ENCODE measurements at places on chromosomes 12 and 14. TPM values are rescaled to one million over a fixed set of nuclear protein-coding genes. Genes with fewer than 3 reads are reported as not detected.

The SRRM4 gene
- 59.9 TPM for total RNA-seq

The EPS8 gene
- total RNA-seq = 29.4 TPM

The BLOC1S1 gene
- total RNA-seq = 98.8 TPM

The DAO gene
- 0.82 TPM for total RNA-seq

The COPZ1 gene
- total RNA-seq = 78.9 TPM

The GPR132 gene
- 1.7 TPM for total RNA-seq

The P2RX7 gene
- 85.4 TPM for total RNA-seq

The ACVR1B gene
- 82.2 TPM for total RNA-seq

The CAND1 gene
- 148 TPM for total RNA-seq

The RTL1 gene
- total RNA-seq = not detected

The GNG2 gene
- total RNA-seq = 106 TPM

The COX8C gene
- total RNA-seq = not detected

The FGF23 gene
- not detected for total RNA-seq

The PRB2 gene
- 4.2 TPM for total RNA-seq

- no peak for DNase-seq
These were observed 2.2 kb upstream of the NFKBIA start for GRCh38 chr14:35406506-35407305.

GRCh38 chr12:117101953-117102799, 3.0 kb upstream of the TESC start:
- DNase-seq = no peak

DNA sequence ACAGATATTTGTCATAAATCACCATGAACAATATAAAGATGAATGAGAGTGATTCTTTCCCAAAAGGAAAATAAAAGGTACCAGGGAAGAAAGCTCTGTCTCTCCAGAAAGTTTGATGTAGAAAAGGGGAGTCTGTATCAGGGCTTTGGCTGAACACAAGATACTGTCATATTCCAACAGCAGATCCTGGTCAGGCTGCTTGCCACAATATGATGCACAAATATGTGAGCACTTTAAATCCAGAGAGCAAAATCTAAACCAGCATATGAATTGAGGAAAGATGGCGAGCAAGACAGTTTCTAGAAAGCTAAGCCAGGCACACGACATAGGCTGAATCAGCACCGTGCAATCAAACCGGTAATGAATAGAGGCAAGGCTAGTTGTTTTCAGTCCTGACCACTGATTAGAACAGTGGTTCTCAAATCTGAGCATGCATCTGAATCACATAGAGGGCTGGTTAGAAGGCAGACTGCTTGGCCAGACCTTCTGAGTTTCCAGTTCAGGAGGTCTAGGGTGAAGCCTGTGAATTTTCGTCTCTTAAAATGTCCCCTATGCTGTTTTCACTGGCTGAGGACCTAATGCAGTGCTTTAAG, 60.7 kb downstream of the PLCZ1 start:
- DNase-seq = no peak

- no peak for DNase-seq
These were observed 59.4 kb downstream of the HELB start for GRCh38 chr12:66361703-66362102.

- no peak for DNase-seq
These were observed 225.2 kb downstream of the CCER1 start for GRCh38 chr12:90729736-90730135.

DNA sequence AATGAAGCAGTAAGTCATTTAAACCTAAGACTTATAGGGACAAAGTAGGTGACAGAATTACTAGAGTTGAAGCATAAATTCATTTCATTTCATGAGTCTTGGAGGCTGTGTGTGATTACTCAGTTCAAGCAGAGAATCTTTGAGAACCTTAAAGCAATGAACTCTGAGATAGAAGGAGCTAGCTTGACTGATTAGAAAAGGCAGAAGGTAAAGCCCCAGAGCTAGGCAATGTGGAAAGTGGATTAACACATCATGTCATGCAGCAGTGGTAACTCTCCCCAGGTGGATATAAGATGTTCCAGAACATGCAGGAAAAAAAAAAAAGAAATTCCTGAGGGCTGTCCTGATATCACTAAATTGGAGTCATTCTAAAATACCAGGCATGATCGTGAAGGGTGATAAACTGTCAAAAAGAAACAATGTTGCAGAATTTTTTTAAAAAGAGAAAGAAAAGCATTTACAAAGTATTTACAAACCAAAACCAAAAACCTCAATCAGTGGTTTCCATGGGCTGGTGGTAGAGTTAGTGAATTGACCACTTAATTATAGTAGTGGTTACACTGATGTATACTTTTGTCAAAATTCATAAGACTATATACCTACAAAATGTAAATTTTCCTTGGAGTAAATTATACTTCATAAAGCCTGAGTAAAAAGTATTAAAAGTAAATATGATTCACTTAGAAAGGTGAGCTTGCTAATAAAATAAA, 12.7 kb upstream of the SLC16A7 start:
- DNase-seq = no peak

DNA sequence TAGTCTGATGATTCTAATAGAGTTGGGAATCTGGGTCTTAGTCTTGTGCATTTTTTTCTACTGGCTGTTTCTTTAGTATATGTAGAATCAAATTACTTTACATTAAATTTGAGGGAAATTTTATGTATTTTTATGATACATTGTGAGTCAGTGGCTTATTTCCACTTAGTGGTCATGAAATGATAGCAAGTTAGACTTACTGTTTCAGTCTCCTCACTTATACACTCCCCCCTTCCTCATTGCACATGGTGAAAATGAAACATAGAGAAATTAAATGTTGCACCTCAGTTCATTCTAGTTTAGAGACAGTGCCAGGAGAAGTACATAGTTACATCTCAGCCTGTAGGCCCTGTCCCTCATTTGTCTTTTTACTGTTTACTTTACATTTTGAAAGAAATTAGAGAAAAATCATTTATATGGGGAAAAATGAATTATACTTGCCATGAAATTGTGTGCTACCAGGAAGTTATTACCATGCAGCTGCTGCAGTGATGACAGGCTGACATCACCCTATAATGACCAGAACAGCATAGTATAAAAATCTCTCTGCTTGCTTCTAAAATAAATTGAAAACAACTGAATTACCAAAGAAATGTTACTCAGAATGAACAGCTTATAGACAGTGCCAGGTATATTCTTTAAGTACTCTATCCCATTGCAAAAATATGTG, 113.2 kb downstream of the TRMT5 start:
- no peak for DNase-seq

DNA sequence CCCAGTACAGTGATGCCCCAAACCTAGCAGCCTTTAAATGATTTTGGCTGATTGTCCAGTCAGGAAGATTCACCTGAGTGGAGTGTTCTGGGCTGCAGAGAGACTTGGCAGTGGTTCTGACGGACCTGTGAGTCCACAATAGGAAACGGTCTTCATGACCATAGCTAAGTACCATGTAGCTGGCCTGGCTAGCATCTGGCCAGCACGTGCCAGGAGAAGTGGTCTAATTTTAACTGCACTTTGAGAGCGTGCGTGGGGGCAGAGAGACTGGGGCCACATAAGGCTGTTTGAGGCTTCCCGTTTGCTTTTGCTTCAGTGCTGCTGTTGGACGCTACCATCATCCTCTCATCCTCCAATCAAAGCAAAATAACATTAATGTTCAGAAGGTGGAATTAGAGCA, 54.7 kb downstream of the PPM1A start:
- no peak for DNase-seq

DNA sequence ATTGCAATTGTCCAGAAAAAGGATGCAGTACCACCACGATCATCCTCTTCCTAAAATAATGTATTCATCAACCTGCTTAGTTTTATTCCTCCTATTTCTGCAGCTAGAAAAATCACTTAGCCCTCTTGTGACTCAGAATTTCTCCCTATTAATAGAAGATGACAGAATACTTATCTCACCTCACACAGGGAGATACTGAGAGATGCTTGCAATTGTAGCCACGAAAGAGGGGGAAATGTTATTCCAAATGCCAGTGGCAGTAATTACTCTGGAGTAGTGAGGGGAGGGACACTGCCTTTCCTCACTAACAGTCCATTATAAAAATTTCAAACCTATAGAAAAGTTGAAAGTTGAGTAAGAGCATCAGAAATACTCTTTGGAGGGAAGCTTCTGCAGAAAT, 11.8 kb upstream of the DUSP6 start:
- no peak for DNase-seq

DNA sequence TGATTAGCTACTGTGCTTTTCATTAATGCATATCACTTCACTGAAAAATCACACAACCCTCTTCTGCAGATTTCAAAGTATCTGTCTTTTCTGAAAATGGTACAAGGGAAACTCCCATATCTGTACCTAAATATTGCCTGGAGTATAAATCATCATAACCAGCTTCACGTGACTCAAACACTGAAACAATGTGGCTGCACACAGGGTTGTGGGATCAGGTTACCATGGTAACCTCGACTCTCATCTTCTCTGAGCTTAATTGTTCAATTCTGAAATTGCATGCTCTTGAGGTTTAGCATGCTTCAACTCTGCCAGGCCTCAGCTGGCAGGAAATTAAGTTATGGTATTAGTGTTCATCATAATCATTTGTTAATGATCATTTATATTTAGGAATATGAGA, 77.5 kb upstream of the CPSF6 start:
- DNase-seq = no peak

- peak; percentile 38 for DNase-seq
These were observed 16.8 kb upstream of the KRT80 start for GRCh38 chr12:52208424-52209165.

DNA sequence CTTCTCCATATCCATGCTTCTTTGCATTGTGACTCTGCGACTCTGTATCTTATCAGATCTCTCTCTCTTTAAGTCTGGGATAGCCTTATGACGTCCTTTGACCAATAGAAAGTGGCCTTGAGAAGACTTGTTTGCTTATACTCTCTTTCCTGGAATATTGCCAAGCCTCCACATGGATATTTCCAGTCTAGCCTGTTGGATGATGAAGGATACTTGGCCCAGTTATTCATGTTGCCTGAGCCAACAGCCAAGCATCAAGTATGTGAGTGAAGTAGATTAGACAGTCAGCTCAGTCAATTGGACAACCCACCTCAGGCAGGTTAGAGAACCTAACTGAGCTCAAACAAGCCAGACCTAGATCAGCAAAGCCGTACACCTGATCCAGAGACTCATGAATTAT, 864.2 kb upstream of the MGAT4C start:
- no peak for DNase-seq

- no peak for DNase-seq
These were observed 887.0 kb downstream of the TMTC2 start for GRCh38 chr12:83573671-83574070.

DNA sequence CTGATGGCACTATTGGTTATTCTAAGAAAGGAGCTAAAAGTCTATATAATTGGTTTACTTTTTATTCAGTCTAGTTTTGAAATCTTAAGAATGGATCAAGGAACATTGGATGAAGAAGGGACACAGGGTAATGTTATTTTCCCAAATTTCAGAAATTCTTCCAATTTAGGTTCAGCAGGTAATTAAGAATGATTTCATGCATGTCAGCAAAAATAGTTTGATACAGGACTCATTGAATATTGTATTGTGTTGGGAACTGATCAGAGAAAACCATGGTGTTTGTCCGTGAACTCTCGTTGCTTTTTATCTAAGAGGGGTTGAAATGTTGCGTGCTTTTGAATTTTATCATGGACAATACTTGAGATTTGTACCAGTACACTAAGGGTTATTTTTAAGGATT, 58.6 kb downstream of the PDE3A start:
- DNase-seq = no peak

GRCh38 chr12:77218278-77218677, 152.9 kb upstream of the E2F7 start:
- no peak for DNase-seq

GRCh38 chr14:75446447-75446846, 18.6 kb downstream of the JDP2 start:
- no peak for DNase-seq

- no peak for DNase-seq
These were observed 72.6 kb downstream of the LRP6 start for GRCh38 chr12:12194206-12194605.

DNA sequence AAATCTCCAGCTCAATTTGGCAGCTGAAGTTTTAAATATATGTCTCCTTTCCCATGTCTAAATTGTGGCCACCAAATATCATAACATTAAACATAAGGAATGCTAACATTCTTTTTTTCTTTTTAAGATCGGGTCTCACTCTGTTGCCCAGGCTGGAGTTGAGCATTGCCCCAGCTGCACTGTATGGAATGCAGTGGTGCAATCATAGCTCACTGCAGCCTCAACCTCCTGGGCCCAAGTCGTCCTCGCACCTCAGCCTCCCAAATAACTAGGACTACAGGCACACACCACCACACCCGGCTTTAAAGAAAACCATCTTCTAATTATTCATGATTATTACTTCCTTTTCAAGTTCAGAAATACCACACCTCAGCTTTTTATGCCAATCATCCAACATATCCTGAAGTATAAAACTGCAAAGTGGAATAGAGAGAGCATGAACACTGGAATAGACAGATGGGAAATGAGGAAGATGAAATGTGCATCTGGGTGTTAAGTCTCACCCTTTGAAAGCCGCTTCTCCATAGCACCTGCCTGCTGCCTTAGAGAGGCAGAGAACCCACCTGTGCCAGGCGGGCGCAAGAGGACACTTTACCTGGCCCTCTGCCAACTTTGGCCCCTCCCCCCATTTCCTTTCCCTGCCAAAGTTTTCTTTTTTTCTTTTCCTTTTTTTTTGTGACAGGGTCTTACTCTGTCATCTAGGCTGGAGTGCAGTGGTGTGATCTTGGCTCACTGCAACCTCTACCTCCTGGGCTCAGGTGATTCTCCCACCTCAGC, 2.8 kb upstream of the EML1 start:
- DNase-seq = no peak

GRCh38 chr14:75494896-75495295, 27.4 kb upstream of the BATF start:
- DNase-seq = no peak

- DNase-seq = no peak
These were observed 1.3 kb upstream of the SETD1B start for GRCh38 chr12:121802485-121802842.

DNA sequence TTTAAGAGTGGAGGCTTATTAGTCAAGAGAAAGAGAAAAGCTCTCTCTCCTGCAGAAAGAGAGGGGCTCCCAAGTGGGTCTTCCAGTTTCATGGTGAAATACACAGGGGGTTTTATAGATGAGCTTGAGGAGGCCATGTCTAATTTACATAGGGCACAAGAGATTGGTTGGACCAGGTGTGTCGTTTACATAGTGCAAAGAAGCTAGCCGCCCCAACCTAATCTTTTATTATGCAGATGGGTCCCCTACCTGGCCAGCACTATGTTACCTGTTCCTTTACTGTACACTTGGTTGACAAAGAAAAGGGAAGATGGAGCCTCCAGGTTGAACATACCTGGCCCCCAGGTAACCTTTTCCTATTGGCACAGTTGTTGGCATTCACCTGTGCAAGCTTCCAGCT, 195.0 kb downstream of the PIK3C2G start:
- DNase-seq = no peak

- no peak for DNase-seq
These were observed 251.9 kb upstream of the ATXN7L3B start for GRCh38 chr12:74285773-74286172.

- DNase-seq = no peak
These were observed 398.8 kb upstream of the RGS6 start for GRCh38 chr14:71533390-71533789.

- DNase-seq = no peak
These were observed 60.3 kb upstream of the KCNMB4 start for GRCh38 chr12:70305794-70306193.

GRCh38 chr14:52656905-52657304, 38.5 kb downstream of the ERO1A start:
- no peak for DNase-seq

GRCh38 chr12:63084501-63084900, 66.5 kb downstream of the AVPR1A start:
- DNase-seq = no peak

- no peak for DNase-seq
These were observed 8.3 kb downstream of the AP5M1 start for GRCh38 chr14:57277062-57277461.
